A549 treated with ZK216348 at 1 μM for 4 hours (cell line): ENCODE measurements at places on chromosomes 2 and 18. TPM values are rescaled to one million over a fixed set of nuclear protein-coding genes. Genes with fewer than 3 reads are reported as not detected.

The CSRNP3 gene
- not detected in 5 replicates for total RNA-seq

The OTOS gene
- not detected in 5 replicates for total RNA-seq

The ITGB1BP1 gene
- total RNA-seq, result 151 to 262 TPM (median 161 TPM) in 5 replicates

The L3MBTL4 gene
- total RNA-seq, result not detected in 5 replicates

The CCDC93 gene
- total RNA-seq, result 11.6 to 15.8 TPM (median 14.7 TPM) in 5 replicates

The CPO gene
- total RNA-seq, result 0.13 TPM in 1 of 5 replicates, not detected in the others

The TMEM198 gene
- total RNA-seq, result 0.71 to 1.6 TPM (median 1.2 TPM) in 5 replicates

The CAPN14 gene
- 0.06 to 0.07 TPM in 2 of 5 replicates, not detected in the others for total RNA-seq

The VWA3B gene
- total RNA-seq, result 0.33 TPM in 1 of 5 replicates, not detected in the others

The CNOT9 gene
- total RNA-seq, result 40.6 to 45.6 TPM (median 43.6 TPM) in 5 replicates

The FAM110C gene
- total RNA-seq, result 0.06 to 0.12 TPM (median 0.08 TPM) in 4 of 5 replicates, not detected in the other

The HJURP gene
- total RNA-seq, result 68.3 to 93.0 TPM (median 68.9 TPM) in 5 replicates

The CYP27A1 gene
- total RNA-seq, result 0.17 to 0.20 TPM (median 0.17 TPM) in 3 of 5 replicates, not detected in the others

The KCNE4 gene
- total RNA-seq, result 0.53 to 0.92 TPM (median 0.70 TPM) in 5 replicates

The MSTN gene
- not detected in 5 replicates for total RNA-seq

The NEU2 gene
- total RNA-seq, result not detected in 5 replicates

The FIGN gene
- 1.3 to 3.3 TPM (median 2.1 TPM) in 5 replicates for total RNA-seq

The STAMBP gene
- total RNA-seq, result 42.3 to 54.2 TPM (median 49.9 TPM) in 5 replicates

The KRCC1 gene
- 9.8 to 16.2 TPM (median 12.9 TPM) in 5 replicates for total RNA-seq

The NEU4 gene
- 0.19 to 0.41 TPM (median 0.23 TPM) in 5 replicates for total RNA-seq

The LRRTM1 gene
- total RNA-seq, result not detected in 5 replicates

The NT5C1B gene
- total RNA-seq, result not detected in 5 replicates

The MARCO gene
- total RNA-seq, result 0.14 TPM in 1 of 5 replicates, not detected in the others

The NOSTRIN gene
- total RNA-seq, result 1.4 to 3.3 TPM (median 1.8 TPM) in 5 replicates

The TXNDC2 gene
- total RNA-seq, result 0.15 to 0.34 TPM (median 0.17 TPM) in 5 replicates

The ABCB11 gene
- total RNA-seq, result 0.02 TPM in 1 of 5 replicates, not detected in the others

The ERFE gene
- 6.0 to 9.9 TPM (median 9.1 TPM) in 5 replicates for total RNA-seq

The MC5R gene
- total RNA-seq, result not detected in 5 replicates

The RAB27B gene
- 10.2 to 14.7 TPM (median 12.6 TPM) in 5 replicates for total RNA-seq

The CCDC195 gene
- not detected in 5 replicates for total RNA-seq

The SDC1 gene
- total RNA-seq, result 128 to 234 TPM (median 196 TPM) in 5 replicates

The CROCC2 gene
- not detected in 5 replicates for total RNA-seq

The DCDC2C gene
- 0.77 TPM in 1 of 5 replicates, not detected in the others for total RNA-seq

The FZD7 gene
- 4.4 to 7.3 TPM (median 6.0 TPM) in 5 replicates for total RNA-seq

The MFF gene
- total RNA-seq, result 97.8 to 143 TPM (median 107 TPM) in 5 replicates

The THUMPD2 gene
- total RNA-seq, result 13.0 to 17.8 TPM (median 13.5 TPM) in 5 replicates

The DUSP2 gene
- 0.22 to 0.56 TPM (median 0.54 TPM) in 4 of 5 replicates, not detected in the other for total RNA-seq

The HRH4 gene
- not detected in 5 replicates for total RNA-seq

The ABCG8 gene
- total RNA-seq, result not detected in 5 replicates

The PLCL1 gene
- not detected in 5 replicates for total RNA-seq

The IL36A gene
- not detected in 5 replicates for total RNA-seq

The PRSS56 gene
- total RNA-seq, result 0.08 to 0.31 TPM (median 0.20 TPM) in 4 of 5 replicates, not detected in the other

The IL1R2 gene
- total RNA-seq, result 0.61 to 1.1 TPM (median 0.69 TPM) in 5 replicates

The IL18RAP gene
- not detected in 5 replicates for total RNA-seq

The PRKAG3 gene
- not detected in 5 replicates for total RNA-seq

The TFPI gene
- total RNA-seq, result 30.8 to 61.9 TPM (median 56.0 TPM) in 5 replicates

The FEV gene
- total RNA-seq, result not detected in 5 replicates

The GNLY gene
- 0.38 TPM in 1 of 5 replicates, not detected in the others for total RNA-seq

The MYO5B gene
- 8.4 to 12.8 TPM (median 11.0 TPM) in 5 replicates for total RNA-seq

The CLIP4 gene
- 19.8 to 29.6 TPM (median 23.6 TPM) in 5 replicates for total RNA-seq

The MTHFD2 gene
- total RNA-seq, result 141 to 176 TPM (median 144 TPM) in 5 replicates

The BMP10 gene
- not detected in 5 replicates for total RNA-seq

The TPO gene
- 0.13 to 0.29 TPM (median 0.13 TPM) in 3 of 5 replicates, not detected in the others for total RNA-seq
